ENCODE measurements at places on chromosomes 6 and 20.

DNA sequence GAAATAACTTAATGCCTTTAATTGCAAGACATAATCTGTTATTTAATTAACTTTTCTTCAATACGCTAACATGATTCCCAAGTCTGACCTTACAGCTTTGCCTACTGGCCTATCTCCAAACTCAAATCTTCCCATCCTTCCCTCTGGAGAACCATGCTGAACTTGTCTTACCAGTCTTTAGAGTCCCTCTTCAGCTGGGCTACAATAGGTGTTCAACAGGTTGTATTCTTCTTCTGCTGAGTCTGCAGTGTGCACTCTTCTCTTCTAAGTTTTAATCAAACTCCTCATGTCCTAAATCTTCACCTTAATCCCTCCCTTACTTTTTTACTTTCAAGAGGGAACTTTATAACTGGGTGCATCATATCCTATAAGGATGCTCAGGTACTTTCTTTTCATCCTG is 75.5 kb upstream of the TINAG start:
- DNase-seq = no peak

GRCh38 chr6:45686841-45687569 is 309.3 kb upstream of the SUPT3H start:
- DNase-seq = no peak

DNA sequence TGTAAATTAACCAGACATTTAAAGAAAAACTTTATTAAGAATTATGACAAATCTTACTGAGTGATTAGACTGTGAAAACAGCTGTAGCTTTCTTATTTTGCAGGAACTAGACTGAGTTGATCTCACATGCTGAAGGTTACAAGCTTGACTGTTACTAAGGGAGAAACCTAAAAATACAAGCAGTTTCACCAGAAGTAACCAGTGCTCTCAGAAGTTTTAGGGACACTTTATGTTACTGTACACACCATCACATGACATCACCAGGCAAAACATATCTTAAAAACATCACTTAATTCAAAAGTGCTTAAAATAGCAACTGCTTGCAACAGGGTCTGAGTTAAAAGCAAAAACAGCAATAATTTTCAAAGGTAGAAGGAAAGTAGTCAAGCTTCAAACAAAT is 5.4 kb downstream of the FBXO30 start:
- no peak for DNase-seq

DNA sequence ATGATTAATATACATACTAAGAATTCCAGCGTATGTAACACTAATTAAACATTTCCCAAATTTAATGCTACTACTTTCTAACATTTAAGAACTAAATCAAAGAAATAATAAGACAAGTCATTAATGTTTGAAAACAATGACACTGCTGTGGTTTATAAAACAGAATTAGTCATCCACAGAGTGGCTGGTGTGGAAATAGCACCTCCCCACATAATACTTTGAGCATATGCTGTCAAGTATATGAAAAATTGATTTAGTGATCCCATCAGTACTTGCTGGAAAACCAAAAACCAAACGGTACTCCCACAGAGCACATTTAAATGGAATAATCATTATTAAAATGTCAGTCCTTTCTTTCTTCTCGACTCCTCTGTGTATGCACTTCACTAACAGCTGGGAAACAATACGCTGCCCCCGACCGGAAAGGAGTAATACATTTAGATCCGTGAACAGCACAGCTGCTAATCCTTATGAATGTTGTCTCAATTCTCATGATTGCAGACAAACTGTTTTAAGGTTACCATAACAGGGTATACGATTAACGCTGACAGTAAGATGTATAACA is 78.4 kb downstream of the PREP start:
- no peak for DNase-seq
